ENCODE measurements at places on chromosomes 1 and 21.
A peak's percentile ranks its signal among the peaks of the same experiment; 100 is the strongest.

GRCh38 chr21:35096959-35097358 is 47.9 kb upstream of the RUNX1 start:
- DNase-seq, result no peak

DNA sequence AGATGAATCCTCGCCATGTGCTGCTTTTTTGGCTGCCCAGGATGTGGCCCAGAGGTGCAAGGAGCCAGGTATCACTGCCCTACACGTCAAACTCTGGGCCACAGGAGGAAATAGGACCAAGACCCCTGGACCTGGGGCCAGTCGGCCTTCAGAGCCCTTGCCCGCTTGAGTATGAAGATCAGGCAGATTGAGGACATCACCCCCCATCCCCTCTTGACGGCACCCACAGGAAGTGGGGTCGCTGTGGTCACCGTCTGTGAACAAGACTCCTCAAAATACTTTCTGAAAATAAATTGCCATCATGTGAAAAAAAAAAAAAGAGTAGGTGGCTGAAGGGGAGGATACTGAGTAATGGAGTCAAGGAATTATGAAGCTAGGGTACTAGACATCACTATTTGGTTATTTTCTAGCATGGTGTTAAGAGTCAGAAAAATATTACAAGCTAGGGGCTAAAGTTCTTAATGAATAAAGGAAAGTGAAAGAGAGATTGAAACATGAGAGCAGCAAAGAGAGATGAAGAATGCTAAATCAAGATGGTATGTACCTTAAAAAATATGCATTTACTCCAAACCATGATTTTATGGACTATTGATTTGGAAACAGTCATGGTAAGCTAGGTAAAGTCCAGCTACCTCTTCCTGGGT is 84.9 kb downstream of the CLEC20A start:
- no peak for DNase-seq

- DNase-seq, result no peak
Observed at GRCh38 chr1:18641005-18641941, 10.6 kb downstream of the PAX7 start.

DNA sequence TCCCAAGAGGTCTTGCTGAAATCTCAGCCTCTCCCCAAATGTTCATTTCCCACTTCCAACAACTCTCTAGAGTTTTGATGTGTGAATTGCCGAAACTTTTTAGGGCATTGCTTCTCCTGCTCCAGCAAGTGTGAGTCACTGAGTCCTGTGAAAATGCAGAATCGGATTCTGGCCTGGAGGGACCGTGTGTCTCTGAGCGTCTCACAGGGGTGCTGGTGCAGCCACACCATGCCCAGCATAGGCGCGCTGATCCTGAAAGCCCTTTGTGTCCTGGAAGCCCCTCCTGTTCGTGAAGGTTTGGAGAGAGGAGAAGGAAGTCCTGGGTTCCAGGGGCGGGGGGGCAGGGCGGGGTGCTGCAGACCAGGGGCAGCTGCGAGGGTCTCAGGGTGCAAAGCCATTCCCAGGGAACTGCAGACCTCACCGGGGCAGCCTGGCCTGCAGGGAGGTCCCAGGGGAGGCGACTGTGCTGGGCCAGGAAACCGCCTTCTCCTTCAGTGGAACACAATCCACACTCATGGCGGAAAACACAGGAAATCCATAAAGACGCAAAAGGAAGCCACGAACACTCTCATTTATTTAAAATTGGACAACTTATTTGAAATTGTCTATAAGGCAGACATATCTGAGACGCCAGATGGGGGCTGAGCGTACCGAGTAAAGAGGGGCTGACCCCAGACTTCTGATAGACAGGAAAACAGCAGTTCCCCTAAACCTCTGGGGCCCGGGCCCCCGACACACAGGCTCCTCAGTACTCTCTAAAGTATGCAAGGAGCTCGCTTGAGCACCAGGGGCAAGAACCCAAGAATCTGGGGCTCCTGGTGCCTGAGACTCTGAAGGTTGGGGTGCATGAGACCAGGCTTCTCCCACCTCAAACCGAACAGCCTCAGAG is 43.5 kb upstream of the ADARB1 start:
- DNase-seq, result no peak

DNA sequence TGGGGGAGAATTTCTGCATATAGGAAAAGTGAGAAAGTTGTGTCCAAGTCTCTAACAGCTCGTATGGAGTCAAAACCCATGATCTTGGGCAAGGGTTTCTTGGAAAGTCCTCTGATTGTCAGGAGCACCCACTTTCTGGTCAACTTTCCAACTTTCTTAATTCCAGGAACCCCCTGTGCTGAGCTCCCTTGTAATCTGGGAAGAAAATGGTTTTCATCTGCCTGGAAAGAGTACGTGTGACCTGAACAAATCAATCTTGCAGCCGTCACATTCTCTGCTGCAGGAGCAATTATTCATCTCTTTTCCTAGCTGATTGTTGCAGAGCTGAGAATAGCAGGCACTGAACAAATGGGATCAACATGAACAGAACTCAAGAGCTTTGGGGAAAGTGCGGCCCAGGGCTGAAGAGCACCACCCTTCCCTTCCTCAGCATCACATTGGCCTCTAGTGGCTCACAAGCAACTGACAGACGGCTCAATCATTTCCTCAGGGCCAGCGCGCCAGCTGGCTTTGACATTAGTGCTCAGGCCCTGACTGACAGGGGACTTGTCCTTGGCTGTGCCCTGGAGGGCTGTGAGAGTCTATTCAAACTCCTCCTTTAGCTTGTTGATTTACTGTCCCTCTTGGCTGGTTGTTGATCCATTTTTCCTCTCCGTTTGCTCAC is 295.2 kb downstream of the HLX start:
- DNase-seq, result no peak

DNA sequence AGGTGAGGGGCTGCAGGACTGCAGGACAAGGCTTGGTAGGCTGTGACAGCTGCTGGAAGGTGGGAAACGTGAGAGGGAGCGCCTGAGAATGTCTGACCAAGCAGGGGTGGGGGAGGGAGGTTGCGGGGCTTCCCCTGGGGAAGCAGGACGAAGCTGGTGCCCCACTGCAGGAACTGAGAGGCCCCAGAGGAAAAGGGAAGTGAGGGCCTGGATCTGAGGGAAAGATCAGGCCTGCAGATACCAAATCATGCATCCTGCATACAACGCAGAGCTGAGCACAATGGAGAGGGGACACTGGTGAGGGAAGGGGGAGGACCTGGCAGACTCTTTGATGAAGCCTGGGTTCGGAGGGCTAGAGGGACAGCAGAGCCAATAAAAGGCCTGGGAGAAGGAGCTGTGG is 65.7 kb upstream of the BACE2 start:
- DNase-seq, result no peak

DNA sequence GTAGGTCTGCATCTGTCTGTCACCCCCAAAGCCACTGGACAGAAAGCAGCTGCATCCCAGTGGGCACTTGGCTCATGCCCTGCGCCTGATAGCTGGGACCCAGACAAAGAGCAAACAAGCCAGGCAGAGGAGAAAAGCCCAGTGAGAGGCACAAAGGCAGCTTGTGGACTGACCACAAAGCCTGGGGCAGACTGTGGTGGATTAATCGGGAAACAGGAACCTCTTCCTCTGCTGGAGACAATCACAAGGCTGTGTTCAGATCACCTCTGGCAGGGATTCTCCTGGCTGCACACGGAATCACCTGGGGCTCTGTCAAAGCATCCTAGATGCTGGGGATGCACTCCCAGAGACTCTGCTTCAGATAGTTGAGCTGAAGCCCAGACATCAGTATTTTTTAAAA is 15.2 kb upstream of the GJB5 start:
- no peak for DNase-seq

DNA sequence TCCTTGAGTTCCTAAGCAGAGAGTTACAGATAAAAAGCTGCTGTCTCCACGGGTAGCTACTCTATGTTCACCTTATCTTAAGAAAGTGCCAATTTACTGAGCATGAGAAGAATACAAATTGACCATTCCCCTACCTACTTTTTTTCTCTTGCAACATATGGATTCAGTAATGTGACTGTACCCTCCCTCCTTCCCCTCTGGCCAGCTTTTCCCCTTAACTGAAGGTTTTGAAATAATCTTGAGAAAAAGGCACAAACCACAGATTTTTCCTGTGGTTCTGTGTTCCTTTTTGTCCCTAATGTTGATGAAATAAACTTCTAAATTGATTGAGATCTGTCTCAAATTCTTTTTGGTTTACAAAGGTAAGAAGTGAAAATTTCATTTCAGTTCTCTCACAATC is 2.6 kb upstream of the CD2 start:
- DNase-seq, result no peak

DNA sequence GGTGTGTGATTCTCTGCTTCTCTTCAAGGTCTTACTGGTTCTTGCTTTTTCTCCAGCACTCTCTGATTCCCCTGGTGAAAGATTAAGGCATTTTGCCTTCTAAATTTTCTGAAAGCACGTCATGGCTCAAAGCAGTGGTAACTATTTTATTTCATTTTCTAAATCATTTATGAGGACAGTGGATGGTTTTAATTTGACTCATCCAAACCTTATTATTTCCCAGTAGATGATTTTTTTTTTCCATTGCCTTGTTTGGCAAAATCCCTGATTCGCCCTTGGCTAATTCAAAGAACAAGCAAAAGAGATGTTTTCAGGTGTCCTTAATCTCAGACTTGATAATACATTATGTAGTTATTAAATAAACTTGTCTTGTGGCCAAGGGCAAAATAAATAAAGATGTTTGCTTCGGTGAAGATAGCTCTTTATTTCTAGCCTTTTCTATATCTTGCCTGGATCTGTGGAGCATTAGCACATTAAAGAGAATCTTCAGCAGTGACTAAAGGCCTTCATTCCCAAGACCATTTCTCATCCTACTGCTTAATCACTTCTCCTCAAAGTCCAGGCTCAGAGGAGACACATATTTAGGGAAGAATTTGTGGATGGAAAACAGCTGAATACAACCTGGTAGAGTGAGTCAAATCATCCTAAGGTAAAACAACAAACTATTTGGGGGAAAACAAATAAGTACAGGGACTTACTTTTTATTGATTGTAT is 359.8 kb downstream of the DUSP10 start:
- no peak for DNase-seq

GRCh38 chr1:113279776-113280391 is 110.4 kb upstream of the MAGI3 start:
- DNase-seq, result no peak

- no peak for DNase-seq
Observed at GRCh38 chr1:173418107-173418985, 58.8 kb upstream of the PRDX6 start.

DNA sequence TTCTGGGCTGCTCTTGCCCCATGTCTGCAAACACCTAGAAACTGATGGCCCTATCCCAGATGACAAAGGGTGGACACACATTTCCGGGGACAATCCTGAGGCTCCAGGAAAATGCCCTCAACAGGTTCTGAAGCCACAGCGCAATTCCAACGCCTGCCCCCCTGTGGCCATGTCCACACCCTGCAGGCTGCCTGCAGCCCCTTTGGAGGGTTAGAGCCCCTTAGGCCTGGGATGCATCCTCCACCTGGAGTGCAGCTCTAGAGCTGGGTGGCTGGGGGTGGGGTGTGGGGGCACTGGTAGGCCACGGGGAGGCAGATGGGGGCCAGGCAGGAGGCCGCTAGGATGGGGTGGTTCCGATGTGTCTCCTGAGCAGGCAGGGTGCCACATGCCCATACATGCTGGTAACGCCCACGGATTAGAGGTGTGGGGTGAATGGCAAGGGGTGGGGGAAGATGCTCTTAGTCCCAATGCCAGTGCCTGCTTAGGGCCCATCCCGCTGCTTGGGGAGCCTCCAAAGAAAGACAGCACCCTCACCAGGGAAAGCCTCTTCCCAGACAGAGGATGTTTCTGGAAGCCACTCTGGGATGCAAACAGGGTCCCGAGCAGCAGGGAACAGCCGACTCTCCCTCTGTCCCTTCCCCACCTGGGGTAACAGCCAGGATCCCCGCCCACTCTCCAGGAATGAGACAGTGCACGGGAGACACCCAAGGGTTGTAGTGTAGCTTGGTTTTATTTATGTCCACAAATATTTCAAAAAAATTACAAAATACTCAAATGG is 34.0 kb downstream of the SLC45A1 start:
- DNase-seq, result no peak

DNA sequence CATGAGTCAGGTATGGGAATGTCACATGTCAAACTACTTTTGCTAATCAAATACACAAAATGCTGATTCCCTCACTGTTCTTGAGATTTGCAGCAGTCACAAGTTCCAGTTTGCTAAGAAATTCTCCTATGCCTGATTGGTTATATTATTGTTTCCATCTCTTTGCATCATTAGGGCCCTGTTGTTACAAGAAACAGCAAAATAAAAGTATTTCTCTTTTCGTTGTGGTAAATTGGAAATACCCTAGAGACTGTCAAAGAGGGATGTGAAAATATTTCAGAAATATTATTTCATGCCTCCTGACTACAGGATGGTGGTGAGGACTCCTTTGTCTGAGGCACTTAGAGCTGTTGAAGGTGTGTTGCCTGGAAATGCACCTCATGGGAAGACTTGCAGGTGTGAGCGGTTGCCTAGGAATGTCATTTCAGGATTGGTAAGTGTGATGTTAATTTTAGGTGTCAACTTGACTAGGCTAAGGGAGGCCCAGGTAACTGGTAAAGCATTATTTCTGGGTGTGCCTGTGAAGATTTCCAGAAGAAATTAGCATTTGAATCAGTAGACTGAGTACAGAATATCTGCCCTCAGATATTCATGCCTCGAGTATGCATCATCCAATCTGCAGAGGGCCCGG is 117.4 kb downstream of the ROR1 start:
- DNase-seq, result no peak

GRCh38 chr1:229339520-229339919 is 3.3 kb downstream of the CCSAP start:
- DNase-seq, result peak; percentile 11

DNA sequence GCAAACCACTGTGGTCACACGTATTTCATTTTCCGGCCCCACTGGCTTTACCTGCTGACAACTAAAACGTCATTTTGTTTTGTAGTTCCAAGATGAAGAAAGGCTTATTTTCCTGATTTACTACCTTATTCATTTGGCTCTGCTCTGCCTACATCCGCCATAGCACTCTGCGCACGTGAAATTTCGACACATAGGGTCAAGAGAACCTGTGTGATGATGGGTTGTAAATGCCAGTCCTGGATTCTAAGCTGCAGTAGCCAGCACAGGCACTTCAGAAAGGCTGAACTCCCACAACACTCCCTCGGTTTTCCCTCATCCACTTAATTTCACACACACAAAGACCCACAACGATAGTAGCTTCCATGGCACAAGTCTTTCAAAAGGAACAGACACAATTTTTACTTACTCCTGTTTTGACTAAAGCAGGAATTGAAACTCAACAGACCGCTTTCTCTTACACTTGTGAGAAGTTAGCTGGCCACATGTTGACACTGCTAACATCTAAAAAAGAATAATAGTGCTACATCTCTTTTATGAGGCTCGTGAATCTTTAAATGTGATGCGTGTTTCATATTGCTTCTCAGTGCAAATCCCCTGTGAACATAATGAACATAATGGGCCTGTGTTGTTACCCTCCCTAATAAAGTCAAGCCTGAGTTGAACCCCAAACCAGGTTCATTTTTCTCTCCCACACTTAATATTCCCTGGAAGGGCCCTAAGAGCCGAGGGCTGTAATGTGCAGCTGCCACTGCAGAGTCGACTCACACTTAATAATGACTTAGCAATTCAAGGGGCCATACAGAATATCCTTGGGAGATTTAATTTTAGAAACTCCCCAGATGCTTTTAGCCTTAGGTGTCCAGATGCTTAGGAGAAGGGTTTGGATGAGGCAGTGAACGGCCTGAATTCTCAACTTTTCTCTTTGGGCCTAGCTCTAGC is 1.5 kb upstream of the RUNX1 start:
- no peak for DNase-seq

Measured in HL-60 (cell line).